ENCODE measurements at places on chromosomes 6 and 20. TPM values are rescaled to one million over a fixed set of nuclear protein-coding genes. Genes with fewer than 3 reads are reported as not detected.

- DNase-seq: peak; percentile 31
Measured at GRCh38 chr6:71080826-71081225, 124.0 kb upstream of the B3GAT2 start.

The SLC22A2 gene
- not detected for total RNA-seq

DNA sequence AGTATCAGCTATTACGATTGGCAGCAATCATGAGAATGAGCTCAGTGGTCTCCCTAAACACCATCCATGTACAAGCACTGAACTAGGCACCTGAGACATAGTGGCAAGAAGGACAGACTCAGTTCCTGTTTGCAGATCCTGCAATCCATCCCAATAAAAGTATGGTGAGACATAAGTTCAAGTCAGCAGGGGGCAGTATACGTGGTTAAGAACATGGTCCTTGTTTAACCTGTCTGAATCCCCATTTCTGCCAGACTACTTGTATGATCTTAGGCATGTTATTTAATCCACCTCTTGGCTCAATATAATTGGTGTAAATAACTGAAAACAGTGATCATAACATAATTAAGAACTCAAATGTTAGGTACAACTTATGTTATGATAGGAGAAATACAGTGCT, 33.2 kb upstream of the PNISR start:
- no peak for DNase-seq

DNA sequence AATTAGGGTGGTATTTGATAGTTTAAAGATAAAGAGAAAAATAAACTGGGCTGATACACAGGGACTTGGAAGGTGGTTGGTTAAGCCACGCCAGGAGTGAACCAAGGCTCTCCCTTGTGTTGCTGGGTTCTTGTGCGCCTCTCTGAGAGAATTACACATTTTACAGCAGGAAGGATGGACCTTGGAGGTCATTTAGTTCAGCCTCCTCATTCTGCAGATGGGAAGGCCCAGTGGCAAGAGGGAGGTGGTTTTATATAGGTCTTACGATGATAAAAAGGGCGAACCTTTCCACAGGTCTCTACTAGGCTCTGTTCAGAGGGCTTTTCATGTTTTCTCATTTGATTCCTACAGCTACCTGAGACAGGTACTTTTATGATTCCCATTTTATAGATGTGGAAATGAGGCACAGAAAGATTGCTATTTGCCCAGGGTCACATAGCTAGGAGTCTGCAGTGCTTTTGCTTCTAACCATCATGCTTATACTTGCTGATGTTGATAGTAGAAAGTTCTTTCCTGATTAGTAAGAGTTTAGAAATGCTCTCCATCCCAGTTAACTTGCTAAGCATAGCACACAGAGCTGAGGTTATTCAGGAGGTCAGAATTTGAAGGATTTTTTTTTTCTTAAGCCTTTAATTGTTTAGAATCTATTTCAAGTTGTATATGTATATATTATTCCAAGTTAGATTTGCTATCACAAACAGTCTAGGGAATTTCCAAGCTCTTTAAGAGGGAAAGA, 12.8 kb downstream of the HIVEP1 start:
- no peak for DNase-seq

DNA sequence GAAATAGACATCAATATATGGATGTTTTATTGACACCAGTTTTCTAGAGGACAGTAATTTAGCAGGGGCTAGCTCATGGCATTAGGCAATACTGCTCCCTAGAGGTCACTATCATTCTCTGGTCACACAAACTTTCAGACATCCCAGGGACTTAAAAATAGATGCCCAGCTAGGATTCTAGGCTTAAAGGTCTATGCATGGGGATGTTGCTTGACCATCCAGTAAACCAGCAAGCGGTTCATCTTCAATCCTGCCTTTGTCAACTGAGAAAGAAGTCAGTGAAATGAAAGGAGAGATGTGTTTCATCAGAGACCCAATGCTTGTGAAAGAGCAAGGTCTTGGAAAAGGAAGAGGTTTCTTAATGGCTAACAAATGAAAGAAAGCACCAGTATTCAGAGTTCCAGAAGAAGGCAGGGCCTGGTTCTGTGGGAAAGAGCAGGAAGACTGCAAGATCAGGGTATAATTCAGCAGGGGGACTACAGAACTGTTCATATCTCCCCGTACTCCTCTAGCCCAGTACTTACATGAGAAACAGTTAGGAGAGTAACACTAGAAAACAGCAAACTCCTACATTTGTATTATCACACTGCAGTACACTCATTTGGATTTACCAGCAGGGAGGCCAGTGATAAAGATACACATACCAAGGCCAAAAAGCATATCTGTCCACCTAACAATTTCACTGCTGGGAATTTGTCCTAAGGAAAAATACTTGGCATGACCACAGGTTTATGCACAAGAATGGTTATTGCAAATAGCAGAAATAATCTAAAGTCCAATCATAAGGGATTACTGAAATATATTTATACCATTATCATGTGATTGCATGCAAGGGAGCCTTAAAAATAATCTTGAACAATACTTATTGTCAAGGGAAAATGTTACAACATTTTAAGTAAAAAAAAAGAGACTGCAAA, 151.4 kb upstream of the LAMA2 start:
- no peak for DNase-seq

GRCh38 chr20:16028923-16029322, 544.3 kb downstream of the KIF16B start:
- no peak for DNase-seq

DNA sequence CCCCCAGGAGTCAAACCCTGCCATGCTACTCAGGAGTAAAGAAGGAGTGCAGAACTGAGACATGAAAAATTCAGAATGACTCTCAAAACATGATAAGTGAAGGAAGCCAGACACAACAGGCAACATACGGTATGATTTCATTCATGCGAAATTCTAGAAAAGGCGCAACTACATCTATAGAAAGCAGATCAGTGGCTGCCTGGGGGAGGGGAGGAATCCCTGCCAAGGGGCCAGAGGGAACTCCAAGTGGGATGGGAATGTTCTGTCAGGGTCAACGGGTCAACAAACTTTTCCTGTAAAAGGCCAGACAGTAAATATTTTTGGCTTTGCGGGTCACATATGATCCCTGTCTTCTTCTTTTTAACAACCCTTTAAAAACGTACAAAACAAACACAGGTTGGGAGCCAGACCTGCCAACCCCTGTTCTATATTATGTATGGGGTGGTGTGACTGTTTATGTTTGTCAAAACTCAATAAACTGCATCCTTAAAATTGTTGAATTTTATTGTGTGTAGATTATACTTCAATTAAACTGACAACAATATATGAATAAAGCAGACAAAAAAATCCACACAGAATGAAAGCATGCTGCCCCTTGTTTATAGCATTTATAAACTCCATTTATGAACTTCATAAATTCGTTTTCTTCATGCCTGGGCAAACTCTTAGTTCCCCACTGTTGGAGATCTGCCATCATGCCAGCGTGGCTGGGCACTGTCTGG, 56.6 kb upstream of the TRAF3IP2 start:
- DNase-seq: no peak

The NNAT gene
- 8.8 TPM for total RNA-seq

The LY6G6F gene
- total RNA-seq: not detected

The AMD1 gene
- total RNA-seq: 8.4 TPM

GRCh38 chr6:13302751-13303667, 25.3 kb downstream of the TBC1D7 start:
- DNase-seq: peak; percentile 74

The SALL4 gene
- total RNA-seq: under 0.01 TPM

- peak; percentile 48 for DNase-seq
Measured at GRCh38 chr20:48381353-48382120, 446.3 kb downstream of the PREX1 start.

- no peak for DNase-seq
Measured at GRCh38 chr6:125528621-125529041, 220.8 kb upstream of the HEY2 start.

DNA sequence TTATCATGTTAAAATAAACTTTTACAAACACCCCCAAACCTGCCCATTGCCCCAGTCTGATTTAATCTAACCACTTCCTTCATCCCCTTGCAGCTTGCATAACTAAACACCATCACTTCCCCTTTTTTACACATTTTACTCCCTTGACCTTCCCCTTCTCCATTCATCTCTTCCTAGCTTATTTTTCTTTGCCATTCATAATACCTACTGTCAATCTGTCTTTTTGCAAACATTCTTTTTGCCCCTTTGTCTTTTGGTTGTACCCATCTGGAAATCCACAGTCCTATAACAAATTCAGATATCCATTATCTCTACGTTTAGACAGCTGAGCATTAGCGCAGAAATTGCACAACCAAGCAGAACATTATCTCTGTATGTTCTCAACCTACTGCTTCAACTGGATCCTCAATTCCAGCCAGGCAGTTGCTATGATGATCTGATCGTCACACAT, 51.2 kb downstream of the C6orf52 start:
- no peak for DNase-seq

DNA sequence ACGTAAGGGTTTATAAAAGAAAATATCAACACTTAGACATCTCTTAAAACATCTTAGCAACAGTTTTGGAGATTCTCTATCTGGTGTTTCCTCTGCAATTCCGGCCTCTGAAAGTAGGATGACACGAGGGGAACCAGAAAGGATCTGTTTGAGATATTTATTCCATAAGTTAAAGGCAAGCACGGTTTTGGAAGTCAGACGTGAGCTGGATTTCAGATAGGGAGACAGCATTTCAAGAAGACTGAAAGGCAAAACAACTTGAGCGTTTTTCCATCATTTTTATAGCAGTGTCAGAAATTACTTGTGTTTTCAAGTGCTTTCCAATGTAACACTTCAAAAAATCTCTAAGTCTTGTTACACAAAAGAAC, 52.9 kb upstream of the BTN3A2 start:
- DNase-seq: no peak

DNA sequence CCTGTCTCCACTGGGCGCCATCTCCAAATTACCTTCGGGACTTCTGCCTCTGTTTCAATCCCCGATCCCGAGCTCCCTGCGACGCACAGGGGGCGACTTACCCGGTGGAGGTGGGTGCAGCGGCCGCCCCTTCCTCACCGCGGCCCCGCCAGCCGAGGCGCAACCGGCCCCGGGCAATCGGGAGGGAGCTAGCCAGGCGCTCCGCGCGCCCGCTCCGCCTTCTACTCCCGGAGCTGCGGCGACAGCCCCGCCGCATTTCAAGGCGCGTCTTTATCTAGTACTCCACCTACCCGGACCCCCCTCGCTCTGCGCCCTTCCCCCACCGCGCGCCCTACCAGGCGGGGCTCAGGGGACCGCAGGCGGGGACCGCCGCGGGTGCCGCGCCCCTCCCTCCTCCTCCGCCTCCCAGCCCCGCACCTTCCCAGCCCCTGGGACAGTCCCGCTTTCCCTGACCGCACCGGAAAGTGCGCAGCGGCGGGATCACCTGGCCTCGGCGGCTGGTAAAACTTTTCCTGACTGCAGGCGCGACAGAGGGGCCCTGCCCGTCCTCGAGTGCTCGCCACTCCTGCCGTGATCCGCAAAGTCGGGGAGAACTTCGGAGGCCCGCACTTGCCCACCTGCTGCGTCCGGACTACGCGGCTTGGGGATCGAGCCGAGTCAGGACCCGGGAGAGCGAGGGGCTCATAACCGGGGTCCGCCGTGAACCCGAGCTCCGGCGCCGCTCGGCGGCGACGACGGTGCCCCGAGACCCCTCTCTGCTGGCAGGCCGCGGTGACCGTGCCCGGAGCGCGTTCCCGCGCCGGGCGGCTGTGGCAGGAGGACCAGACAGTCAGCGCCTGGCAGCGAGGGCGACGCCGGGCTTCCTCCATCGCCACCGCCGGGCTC, 8.0 kb upstream of the NKX2-2 start:
- DNase-seq: peak; percentile 23

DNA sequence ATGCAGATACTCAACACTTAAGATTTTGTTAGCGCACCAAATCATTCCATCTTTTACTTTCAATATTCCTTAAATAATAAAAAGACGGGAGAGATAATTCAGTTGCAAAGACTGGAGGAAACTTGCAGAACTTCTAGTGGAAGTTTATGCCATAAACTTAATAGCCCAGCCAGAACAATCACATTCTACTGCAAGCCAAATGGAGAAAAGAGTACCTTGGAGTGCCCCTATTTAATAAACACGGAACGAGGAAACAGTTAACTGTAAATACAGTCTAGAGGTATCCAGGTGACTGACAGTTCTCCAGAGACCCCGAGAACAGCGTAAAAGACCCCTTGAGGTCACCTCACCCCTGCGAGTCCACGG, 635 bp downstream of the SLC35B3 start:
- no peak for DNase-seq

- no peak for DNase-seq
Measured at GRCh38 chr6:130975325-130975724, 87.7 kb downstream of the EPB41L2 start.

DNA sequence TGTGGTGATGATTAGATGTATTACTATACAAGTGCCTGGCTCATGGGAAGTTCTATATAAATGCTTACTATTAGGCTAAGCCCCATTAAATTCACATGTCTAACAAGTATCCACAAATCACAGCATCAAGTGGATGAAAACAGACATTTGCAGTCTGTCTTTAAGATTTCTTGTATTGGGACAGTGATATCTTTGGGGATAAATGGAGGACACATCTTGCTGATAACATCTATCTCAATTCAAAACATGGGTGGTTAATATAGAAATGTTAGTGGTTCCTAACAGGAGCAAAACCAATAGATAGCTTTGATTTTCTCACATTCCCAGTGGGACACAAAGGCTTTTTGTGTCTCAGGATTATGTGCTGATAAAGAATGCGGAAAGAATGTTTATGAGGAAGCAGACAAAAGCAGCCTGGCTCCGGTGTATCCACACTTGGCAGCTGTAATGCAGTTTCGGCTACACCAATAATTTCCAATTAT, 29.3 kb downstream of the PTPRK start:
- DNase-seq: no peak

- no peak for DNase-seq
Measured at GRCh38 chr6:1597924-1598323, 11.8 kb upstream of the FOXC1 start.

GRCh38 chr20:5349448-5349847, 32.7 kb upstream of the PROKR2 start:
- no peak for DNase-seq

GRCh38 chr20:54339093-54339492, 131.2 kb downstream of the PFDN4 start:
- DNase-seq: no peak

- DNase-seq: no peak
Measured at GRCh38 chr6:74870403-74870802, 335.4 kb downstream of the COL12A1 start.

The BEND6 gene
- 1.8 TPM for total RNA-seq

GRCh38 chr6:14706378-14706929, 539.4 kb upstream of the JARID2 start:
- DNase-seq: peak; percentile 75

DNA sequence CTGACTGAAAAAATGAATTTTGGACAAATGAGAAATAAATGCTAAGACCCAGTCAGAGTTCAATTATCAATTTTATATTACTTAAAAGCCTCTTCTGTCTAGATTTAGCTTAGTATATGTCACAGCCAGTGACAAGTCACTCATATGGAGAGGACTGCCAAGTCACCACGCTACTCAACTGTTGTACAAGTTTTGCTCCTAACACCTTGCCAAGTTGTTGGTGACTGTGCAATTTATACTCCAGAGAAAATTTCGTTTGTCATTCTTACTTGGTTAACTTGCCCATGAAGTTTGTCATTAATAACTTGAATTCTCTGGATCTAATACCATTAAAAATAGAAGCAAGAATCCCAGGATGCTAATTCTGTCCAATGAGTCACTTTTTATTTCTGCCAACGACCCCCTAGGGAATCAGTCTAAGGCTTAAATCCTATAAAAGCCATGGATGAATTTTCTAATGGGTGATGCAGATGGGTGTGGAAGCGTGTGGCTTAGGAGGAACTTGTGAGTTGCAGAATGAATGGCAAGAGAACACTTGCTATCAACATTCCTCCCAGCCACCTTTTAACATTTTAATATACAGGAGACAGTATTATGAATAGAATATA, 30.4 kb upstream of the FBXO30 start:
- no peak for DNase-seq

The SSTR4 gene
- total RNA-seq: not detected

- DNase-seq: peak; percentile 39
Measured at GRCh38 chr6:6806844-6807518, 218.5 kb downstream of the LY86 start.

Data from stomach (tissue), 19 donors.